IMR-90 (cell line): ENCODE measurements at places on chromosomes 6 and 20. TPM values are rescaled to one million over a fixed set of nuclear protein-coding genes. Genes with fewer than 3 reads are reported as not detected.

Gene TCF21
- total RNA-seq: 6.6 and 8.1 TPM in 2 replicates

Gene RBCK1
- total RNA-seq: 29.2 and 29.9 TPM in 2 replicates

Gene NMBR
- not detected in 2 replicates for total RNA-seq

Gene SPTLC3
- 1.4 and 1.6 TPM in 2 replicates for total RNA-seq

Gene EFCAB8
- total RNA-seq: not detected in 2 replicates

Gene CAGE1
- total RNA-seq: under 0.01 TPM in 1 of 2 replicates, not detected in the other
